Fibroblast of skin of left quadriceps (primary cell): ENCODE measurements at places on chromosomes 4 and X.
A peak's percentile ranks its signal among the peaks of the same experiment; 100 is the strongest.

GRCh38 chrX:106397788-106398538 lies 213.8 kb upstream of the RADX start:
- no peak for DNase-seq

DNA sequence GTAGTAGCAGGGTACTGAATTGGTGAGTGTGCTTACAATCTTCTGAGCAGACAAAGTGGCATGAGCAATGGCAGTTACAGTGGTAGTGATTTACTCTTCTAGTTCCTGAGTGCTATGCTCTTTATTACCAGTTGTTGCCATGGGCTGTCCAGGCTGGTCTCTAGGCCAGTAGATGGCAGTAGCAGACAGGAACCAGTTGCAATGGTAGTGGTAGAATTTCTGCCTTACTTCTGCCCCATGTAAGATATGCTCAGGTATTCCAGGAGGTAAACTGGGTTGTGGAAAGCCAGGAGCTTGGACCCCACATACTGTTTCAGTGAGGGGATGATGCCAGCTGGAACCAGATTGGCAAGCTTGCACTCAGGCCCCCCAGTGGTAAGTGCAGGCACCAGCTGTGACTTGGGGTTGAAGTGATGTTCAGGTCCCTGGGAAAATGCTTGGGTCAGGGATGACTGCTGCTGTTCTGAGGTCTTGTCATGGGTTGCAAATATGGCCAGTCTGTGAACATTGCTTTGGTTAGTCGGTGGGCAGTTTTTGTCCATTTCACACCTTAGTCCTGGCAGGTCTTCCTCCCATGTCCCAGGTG lies 63.0 kb upstream of the ZXDB start:
- DNase-seq: no peak

DNA sequence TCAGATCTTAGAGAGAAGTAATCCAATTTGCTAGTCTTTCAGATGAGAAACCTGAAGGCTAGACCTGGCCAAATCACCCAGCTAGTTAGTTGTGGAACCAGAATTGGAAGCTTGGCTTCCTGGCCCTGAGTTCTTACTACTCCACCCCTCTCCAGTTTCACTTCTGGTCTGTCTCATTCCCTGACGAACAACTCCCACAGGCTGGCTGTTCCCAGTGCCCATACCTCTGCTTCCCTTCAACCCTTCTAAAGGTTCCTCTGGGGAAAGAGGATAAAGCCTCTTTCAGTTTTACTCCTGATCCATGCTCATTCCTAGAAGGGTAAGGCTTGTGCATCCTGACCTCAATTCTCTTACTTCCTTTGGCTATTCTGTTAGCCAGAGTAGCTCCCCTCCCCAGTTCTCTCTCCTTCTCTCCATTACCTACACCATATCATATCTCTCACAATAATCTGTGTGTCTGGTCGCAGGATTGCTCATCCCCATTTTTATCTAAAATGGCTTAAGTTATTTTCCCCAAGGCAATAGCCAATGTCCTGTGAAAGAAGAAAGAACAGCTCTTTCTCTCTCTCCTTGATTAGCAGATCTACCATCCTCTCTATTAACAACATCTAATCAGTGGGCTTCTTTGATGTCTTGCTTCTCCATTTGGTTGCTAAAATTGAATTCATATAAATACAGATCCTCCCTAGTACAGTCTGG lies 155.0 kb upstream of the MAOA start:
- DNase-seq: no peak

DNA sequence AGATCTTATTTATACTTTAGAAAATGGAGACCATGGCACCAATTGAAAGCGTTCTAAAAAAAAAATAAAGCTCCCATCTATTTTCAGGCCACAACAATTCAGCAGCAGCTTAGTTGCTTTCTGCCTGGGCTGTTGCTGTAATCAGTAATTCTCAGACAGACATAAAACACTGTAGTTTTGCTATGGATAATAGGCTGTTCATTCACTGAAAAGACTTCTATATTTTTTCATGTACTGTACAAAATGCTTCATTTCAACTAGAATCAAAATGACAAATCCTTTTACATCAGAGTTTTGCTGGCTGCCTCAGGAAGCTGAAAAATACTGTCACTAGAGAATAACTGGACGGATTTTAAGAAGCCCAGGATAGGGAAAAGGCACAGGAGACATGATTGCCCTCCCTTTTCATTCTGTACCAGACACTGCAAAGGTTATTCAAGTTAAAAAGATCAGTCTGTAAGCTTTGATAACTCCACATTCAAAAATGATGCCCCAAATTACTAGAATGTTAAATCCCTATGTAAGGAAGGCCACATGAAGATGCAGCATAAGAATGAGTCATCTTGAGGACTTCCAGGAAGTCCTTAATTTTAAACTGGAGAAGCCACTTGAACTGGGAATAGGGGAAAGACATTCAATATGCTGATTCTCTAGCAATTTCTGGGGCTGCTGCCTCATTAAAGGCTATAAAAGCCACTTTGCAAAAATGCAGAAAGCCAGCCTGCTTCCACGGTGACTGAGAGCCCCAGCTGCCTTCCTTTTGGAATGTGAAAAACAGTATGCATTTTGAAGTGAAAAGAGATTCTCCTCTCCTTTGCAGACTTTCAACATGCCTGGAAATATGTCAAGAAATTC lies 403.2 kb upstream of the RASGEF1B start:
- no peak for DNase-seq

- no peak for DNase-seq
Measured at GRCh38 chr4:1759170-1759817, 33.8 kb upstream of the FGFR3 start.

GRCh38 chr4:3201718-3202702 lies 46.9 kb upstream of the MSANTD1 start:
- no peak for DNase-seq

DNA sequence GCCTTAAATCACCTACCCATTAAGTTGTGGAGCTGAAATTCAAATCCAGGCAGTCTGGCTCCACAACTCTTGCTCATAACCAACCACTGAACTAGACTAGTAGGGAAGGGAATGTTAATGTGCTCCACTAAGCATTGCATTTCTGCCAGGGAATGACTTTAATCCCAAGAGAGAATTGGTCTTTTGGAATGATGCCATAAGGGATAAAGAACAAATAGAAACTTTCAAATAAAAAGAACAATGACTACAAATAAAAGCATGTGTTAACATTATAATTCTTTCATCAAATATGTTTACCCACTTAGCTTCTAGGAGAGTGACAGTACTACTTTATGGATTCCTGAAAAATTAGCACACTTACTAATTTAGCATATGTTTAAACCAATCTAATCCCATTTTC lies 905.9 kb downstream of the CENPC start:
- DNase-seq: peak; percentile 11

GRCh38 chr4:15132739-15133138 lies 130.5 kb downstream of the CPEB2 start:
- peak; percentile 21 for DNase-seq

- no peak for DNase-seq
Measured at GRCh38 chr4:28221536-28221935, 1360.9 kb downstream of the STIM2 start.

DNA sequence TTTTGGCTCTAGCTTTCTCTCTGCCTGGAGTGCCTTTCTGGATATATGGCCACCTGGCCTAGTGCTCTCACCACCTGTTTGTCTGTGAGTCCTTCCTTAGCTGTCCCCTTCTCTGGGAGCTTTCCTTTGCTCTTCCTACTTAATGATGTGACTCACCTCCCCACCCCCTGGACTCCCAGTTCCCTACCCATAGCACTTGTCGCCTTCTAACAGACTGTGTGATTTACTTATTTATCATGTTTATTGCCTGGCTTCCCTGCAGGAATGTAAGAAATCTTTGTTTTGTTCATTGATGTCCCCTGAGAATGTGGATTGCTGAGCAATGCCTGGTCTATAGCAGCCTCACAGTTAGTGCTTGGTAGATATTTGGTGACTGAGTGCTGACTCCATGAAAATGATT lies 18.9 kb downstream of the ADD1 start:
- DNase-seq: peak; percentile 34
